ENCODE measurements at places on chromosomes 1 and 21.

DNA sequence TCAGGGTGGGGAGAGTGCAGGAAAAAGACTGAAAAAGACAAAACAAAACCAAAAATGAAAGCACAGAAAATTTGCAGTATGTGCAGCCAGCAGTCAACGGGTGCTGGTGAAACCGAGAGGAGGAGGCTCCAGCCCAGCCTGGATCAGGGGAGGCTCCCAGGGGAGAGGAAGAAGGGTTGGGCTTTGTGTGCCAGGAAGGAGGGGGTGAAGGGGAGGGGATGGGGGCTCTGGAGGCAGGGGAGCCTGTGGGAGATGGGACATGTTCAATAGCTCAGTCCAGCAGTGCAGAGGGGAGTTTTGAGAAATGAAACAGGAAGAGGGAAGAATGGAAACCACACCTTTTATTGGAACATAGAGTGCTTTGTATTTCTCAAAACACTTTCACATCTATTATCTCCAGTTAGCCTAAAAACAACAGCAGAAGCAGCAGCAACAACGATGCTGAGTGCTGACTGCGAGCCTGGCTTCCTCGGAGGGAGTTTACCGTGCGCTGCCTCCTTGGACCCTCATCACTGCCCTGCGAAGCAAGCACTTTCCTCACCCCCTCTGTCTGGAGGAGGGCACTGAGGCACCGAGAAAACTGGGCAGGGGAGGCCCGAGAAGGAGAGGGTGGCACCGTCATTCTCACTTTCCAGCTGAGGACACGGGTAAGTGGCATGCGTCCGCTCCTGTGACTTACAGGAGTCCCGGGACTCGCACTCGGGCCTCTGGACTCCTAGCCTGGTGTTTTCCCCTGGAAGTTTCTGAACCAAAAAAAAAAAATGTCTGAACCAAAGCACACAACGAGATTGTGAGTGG is 62.9 kb downstream of the MDM4 start:
- no peak for DNase-seq

DNA sequence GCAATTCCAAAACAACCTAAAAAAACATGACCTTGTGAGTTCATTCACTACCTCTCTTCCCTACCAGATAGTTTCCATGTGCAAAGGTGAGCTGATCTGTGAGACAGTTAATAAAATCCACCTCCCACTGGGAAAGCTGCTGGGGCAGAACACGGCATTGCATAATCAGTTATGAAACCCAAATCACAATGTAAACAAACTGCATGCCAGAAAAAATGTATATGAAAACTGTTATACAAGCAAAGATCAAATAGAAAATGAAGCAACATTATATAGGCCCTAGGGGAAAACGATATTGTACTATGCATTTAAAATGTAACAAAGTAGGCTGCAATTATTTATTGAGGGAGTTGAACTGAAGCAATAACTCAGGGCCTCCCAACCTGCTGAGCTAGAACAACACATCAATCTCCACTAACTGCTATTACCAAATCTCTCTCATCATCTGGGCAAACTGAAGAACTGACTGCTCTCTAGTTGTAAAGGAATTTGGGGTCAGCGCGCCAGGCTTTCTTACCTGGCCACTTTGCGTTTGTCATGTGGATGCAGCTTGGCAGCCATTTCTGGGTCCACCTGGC is 31.0 kb downstream of the TRIT1 start:
- DNase-seq: no peak

DNA sequence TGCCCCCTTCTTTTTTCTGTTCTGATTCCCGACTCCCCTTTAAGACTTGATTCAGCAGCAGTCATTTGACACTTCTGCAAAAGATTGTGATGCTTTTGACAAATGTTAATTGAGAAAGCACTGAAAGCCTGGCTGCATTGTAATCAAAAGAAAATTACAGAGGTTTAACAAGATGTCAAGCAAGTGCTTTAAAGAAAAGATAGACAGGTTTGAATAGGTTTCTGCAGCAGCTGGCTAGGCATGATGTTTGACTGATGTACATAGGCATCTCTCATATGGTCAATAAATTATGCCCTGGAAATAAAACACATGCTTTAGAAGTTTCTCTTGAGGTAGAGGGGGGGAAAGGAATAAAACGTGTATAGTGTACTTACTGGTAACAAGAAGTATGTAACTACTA is 147.8 kb downstream of the ADGRL2 start:
- DNase-seq: no peak

DNA sequence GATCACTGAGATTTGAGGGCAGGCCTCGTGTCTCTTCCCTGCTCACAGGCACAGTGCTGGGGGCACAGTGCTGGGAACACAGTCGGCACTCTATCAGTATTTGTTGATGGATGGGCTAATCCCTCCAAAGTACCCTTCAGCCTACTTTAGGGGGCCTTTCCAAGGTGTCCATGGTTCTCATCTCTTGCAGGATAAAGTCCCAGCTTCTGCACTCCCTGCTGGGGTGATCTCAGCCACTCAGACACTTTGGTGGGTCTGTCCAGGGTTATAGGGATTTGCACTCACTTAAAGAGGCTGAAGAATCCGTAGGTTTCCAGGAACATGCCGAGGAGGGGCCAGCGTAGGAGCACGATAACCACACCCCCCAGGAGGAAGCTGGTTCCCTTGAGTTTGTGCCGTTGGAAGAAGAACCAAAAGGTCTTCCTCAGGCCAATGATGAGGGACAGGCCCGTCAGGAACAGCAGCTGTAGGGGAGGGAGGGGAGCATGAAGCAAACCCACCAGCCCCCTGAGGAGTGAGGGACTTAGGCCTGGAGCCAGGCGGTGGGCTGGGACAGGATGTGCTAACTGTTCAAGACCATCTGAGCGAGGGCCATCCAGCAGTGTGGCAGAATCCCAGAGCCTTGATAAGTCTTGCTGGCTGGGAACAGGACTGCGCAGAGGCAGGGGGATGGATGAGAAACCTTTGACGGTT is 5.2 kb upstream of the KISS1 start:
- no peak for DNase-seq

DNA sequence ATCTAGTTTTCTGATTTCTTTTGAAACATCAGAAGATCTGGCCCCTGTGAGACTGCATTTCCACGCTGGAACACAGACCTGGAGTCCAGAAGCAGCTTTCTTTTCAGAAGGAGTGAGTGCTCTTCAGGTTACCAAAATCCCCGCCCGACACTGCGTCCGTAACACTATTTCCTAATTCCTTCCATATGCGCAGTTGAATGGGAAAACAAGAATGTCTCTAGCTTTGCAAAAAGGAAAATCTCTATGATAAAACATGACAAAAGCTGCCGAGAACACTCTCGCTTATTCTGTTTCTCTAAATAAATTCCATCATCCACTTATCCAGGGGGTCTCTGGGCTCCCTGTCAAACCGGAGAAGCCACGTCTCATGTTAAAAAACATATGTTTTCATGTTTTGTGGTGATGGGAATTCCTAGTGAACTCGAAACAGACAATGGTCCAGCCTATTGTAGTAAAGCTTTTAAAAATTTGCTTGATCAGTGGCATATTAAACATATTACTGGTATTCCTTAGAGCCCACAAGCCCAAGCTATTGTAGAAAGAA is 67.7 kb downstream of the PLD5 start:
- DNase-seq: no peak

DNA sequence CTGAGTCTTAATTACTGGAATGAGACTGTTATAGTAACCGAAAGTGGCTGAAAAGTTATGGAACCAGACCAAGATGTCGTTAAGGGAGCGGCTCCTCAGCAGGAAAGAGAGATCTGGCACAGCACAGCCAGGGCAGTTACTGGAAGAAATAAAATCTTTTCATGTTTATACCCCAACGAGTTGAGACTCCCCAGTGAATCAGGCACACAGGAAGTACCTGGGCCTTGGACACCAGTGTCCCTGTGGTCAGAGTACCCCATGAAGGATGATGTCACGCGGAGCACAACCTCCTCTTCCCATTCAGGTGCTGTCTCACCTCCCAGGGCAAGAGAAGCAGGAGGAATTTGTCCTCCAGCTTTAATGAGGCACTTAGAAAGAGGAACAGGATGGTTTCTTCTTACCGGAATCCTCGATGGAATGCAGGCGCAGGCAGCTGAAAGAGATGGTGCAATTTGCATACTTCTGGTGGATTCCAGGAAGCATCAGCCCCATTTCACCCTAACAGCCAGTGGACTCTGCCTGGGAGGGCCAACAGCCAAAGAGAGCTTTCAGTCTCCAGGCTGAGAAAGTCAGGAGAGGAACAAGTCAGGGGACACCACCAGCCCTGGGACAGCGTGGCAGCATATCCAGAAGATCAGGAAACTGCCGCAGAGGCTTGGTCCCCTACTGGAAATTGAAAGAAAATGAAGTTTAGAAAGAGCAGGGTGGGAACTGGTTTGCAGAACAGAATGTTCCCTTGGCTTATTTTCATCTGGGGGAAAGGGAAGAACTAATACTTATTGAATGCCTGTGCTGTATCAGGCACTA is 35.9 kb upstream of the CTTNBP2NL start:
- peak; percentile 32 for DNase-seq

DNA sequence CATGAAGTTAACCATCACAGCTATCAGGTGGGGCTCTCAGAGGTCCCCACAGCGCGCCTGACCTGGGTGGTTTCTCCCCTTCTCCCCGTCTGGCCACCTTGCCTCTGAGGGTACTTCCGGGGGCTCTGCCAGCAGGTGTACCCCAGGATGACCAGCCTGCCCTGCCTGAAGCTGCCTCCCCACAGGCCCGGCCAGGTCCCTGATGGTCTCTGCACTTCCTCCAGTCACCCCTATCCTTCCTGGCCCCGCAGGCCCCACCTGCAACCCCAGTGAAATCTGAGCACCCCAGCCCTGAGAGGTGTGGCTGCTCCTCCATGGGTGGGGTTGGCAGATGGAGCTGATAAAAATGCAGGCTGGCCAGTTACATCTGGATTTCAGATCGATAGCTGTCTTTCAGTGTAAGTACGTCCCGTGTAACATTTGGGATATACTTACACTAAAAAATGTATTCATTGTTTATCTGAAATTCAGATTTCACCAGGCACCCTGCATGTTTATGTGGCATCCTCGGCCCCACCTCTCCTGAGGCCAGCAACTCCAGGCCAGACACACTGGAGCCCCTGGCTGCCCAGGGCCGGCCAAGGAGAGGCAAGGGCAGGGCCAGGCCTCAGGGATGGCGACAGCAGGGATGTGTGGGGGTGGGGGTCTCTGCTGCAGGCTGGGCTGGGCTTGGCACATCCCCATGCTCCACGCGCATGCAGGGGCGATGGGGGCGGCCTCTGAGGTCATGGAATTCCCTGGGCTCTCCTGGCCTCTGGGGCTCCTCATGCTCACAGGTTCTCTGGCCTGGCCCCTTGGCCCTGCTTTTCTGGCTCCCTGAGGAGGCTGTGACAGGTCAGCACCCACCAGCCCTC is 25.1 kb downstream of the LRRC3 start:
- no peak for DNase-seq

DNA sequence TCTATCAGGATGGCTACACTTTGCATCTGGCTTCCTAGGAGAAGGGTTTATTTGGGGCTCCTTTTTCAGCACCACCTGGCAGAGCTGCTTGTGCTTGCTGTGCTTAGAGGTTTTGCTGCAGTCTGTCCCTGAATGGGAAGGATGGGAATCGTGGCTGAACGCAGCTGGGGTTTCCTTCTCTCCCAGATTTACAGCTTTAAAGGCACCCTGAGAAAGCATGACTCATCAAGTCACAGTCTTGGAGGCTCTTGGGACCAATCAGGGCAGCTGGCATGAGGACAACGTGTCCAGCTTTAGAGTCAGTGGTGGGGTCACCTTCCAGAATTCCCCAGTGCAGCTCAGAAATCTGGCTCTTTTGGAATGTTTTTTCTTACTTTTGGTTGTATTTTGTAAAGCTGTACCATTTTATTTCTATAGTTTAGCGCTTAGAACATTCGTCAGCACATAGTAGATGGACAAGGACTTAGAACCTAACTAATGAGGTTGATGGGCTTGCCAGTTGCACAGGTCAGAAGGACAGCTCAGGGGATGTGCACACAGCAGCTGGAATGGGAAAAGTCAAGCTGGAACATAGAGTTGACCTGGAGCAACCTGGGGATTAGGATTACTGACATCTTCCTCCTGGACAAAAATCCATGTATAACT is 222.6 kb downstream of the PRDM2 start:
- no peak for DNase-seq

DNA sequence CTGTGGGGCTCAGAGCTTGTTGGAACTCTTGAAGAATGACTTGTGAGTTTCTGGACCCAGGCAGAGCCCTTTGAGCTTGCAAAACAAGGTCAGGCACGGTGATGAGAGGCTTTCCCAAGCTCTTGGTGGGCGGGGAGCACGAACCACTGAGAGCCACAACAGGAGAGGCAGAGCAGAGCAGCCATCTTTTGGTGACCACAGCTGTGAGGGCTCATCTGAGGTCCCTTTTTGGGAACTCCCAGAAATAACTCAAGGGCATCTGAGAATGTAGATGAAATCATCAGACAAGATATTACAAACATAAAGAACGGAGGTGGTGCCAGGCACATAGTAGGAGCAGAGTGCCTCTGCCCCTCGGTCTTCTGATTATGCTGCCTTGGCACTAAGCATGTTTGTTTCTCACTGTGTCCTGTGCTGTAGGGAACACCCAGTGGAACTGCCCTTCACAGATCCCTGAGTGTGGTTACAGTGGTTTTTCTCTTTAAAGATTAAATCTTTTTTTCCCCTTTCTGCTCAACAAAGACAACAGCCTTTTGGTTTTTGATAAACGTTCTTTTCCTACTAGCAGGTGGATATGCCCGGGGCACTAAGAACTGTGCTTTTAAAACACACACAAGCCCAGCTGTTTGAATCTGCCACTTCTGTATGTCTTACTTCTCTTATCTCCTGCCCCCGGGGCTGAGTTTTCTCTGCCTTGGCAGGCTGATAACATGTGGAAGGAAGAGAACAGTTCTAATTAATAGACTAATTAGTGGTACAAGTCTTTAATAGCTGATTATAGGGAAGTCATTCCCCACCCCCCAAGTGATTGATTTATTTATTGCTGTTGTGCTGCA is 37.7 kb downstream of the CD34 start:
- no peak for DNase-seq

- peak; percentile 70 for DNase-seq
Measured at GRCh38 chr1:201715801-201716741, 112.9 kb upstream of the IPO9 start.

DNA sequence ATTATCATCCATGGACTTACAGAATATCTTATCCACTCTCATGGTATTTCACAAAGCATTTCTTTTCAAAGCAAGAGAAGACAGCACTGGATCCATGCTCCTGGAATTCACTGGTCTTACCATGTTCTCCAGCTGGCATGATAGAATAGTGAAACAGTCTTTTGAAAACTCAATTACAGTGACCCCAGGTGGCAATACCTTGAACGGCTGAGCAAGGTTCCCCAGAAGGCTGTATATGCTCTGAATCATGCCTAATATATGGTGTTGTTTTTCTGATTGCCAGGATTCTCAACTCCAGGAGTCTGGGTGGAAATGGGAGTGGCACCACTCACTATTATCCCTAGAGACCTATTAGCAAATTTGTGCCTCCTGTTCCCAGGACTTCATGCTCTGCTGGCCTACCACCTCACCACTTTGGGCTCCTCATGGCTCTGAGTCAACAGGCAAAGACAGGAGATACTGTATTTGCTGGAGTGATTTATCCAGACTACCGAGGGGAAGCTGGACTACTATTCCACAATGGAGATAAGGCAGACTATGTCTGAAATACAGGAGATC is 87.6 kb downstream of the CATSPERE start:
- DNase-seq: no peak

Measured in midbrain (tissue), 1 donor.